ENCODE measurements at places on chromosomes 12 and 14. TPM values are rescaled to one million over a fixed set of nuclear protein-coding genes. Genes with fewer than 3 reads are reported as not detected.

Gene CMKLR1
- total RNA-seq = 121 TPM

Gene ACOT6
- total RNA-seq = not detected

Gene HOXC10
- total RNA-seq = 12.4 TPM

Gene TAS2R13
- total RNA-seq = 4.5 TPM

Gene TSPAN11
- total RNA-seq = 11.1 TPM

Gene TSHR
- under 0.01 TPM for total RNA-seq

Gene ABCD4
- 36.7 TPM for total RNA-seq

Gene SERPINA10
- total RNA-seq = not detected

Gene P3H3
- 65.5 TPM for total RNA-seq

Gene SLC15A4
- total RNA-seq = 45.6 TPM

Gene GDF3
- total RNA-seq = not detected

Data from articular chondrocyte of knee joint (primary cell).